ENCODE measurements at places on chromosomes 1 and 21.

DNA sequence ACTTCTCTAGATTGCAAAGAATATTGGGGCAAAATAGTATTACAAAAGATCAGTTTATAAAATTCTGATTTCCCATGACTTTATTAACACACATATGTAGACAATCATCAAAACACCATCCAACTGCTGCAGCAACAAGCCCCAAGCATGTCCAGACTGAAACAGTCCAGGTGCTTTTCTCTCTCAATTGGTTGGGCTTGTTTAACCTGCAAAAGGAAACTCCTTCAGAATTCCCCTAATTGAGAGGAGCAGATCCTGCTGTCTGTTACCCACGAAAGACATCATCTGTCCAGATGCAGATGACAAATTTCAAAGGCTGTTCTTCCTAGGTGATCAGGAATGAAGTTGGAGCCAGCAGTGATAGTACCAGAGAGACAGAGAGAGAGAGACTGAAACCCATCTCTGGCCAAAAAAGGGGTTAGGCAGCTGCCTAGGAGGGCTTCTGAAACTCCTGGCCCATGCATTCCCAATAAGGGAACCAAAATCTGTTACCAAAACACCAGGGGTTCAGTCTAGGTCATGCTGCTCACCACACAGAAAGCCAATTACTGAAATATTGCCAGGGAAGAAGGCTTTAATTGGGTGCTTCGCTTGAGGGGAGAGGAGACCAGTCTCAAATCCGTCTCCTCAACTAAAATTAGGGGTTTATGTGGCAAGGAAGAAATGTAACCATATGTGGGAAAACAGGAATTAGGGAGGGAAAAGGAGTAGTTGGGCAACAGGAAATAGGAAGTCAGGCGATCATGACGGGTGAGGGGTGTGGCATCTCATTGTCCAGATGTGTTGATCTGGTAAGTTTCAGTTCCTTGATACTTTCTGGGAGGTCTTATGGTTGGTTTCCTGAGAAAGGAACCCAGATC, 34.7 kb upstream of the RGL1 start:
- DNase-seq = no peak

- DNase-seq = no peak
Measured at GRCh38 chr1:180632326-180633056, 669 bp downstream of the XPR1 start.

DNA sequence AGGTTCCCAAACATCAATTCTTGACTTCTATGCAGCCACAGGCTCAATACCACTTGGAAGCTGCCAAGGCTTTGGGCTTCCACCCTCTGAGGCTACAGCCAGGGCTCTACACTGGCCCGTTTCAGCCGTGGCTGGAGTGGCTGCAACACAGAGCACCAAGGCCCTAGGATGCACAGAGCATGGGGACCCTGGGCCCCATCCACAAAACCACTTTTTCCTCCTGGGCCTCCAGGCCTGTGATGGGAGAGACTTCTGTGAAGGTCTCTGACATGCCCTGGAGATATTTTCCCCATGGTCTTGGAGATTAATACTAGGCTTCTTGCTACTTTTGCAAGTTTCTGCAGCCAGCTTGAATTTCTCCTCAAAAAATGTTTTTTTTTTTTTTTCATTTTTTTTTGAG, 655.4 kb upstream of the ZP4 start:
- DNase-seq = no peak

DNA sequence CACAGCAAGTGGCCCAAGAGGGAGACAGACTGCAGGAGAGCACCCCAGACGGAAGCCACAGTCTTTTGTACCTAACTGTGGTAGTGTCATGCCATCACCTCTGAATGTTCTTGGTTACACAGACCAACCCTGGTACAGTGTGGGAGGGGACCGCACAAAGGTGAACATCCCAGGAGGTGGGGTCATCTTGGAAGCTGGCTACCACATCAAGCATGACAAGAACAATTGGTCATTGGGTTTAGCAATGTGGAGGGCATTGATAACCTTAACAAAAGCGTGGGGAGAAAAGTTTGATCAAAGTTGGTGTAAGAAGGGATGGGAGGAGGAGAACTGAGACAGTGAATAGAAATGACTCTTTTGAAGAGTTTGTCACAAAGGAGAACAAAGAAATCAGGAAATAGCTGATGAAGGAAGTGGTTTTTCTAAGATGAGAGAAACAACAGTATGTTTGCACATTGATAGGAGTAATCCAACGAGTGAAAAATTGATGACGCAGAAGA, 87.1 kb upstream of the CACNA1E start:
- DNase-seq = peak; percentile 60

GRCh38 chr1:38615680-38616079, 243.9 kb downstream of the RRAGC start:
- DNase-seq = no peak

GRCh38 chr1:41236781-41237180, 5.3 kb downstream of the SCMH1 start:
- no peak for DNase-seq

DNA sequence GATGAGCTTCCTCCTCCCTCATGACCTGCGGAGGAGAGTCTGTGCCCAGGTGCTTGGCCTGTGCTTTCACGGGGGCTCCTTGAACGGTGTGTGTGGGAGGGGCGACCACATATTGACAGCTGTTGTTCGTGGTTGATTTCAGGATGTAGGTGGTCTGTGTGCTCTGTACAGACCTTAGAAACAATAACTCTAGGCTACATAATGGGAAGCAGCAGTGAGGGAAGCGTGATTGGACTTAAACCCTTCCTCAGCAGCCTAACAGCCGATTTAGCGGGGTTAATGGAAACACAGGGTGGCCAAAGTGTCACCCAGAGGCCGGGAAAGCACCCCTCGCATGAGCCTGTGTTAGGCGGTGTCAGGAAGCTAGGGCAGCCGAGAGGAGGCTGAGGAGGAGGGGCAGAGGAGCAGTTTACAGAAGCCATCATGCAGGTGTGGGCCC, 56.0 kb downstream of the TBCE start:
- DNase-seq = no peak

DNA sequence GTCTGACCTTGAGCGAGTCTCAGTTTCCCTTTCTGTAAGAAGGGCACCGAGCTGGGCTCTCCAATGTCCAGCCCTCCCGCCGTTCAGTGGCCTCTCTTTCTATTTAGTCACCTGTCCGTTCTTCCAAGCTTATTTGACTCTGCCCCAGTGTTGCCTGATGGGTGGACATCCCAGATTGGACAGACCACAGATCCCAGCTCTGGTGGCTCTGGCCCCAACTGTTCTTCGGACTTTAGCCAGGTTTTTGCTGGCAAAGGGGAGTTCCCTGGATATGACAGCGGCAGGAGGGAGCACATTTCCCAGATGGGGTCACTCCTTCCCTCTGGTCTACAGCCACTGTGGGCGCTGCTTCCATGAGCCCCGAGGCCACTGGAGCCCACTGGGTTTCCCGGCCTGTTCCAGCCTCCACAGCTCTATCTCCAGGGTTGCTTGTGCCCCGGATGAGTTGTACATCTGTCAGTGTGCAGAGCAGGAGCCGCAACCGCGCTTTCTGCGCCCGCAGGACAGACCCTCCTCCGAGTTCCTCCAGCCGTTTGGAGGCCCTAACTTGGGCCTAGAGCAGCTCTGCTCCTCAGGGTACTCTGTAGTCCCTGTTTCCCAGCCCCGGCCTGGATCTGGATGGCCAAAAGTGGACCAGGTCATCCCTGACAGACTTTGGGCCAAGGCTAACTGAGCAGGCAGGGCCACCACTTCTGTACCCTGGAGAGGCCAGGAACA, 3.8 kb downstream of the DMBX1 start:
- DNase-seq = no peak

- peak; percentile 72 for DNase-seq
Measured at GRCh38 chr1:223712194-223712849, at the start of gene CAPN2. Gene CAPN2 (plus strand): TSS chr1:223712539. CDS start chr1:223712641, 102 bp downstream.

DNA sequence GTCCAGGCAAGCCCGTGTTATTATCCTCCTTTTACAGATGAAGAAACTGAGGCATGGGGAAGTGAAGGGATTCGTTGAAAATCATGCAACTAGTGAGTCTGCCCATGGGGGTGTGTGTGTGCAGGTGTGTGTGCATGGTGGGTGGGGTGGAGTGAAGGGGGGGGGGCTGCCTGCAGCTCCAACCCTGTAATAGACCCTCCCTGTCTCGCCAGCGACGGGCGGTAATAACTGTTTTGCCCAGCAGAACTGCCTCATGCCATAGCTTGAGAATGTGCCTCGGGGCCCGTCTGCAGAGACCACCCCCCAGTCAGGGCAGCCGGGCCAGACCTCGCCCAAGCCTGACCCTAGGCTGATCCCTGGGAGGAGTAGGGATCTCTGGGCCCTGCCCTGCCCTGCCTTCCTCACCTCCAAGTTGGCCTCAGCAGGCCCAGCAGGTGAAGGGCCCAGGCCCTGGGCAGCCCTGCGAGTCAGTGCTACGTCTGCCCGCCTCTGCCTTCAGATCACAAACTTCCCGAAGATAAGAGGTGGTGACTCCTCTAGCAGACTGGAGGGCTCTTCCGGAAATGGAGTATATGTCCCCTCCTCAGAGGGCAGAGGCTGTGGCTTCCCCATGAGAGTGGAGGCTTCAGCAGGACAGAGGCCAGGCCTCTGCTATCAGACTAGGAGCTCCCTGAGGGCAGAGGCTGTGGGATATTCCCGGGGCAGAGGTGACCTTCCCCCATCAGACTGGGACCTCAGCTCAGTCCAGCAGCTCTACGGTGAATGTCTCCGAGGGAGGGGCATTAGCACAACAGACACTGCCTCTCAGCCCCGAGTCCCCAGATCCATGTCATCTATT, 15.7 kb upstream of the EPHA2 start:
- DNase-seq = no peak

DNA sequence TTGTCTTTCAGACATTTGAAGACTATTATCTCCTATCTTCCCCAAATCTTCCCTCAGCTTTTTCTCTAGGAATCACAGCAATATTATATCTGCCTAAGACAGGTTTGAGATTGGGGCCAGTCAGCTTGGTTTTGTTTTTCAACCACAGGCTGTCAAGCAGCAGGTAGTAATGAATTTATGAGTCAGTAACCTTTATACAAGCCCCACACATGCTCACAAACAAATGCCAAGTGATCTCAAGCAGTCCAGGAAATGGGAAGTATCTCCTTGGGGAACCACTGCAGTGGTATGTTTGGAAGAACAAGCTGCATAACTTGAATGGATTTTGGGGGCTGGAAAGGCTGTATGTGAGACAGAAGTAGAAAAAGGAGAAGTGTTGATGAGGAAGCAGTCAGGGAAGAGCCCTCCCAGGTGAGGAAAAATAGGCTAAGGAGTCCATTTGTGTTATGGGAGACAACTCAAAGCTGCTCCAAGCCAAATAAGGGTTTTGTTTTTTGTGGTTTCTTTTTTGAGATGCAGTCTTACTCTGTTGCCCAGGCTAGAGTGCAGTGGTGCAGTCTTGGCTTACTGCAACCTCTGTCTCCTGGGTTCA, 2.1 kb downstream of the DHDDS start:
- no peak for DNase-seq

GRCh38 chr21:36504067-36505058, 24.4 kb upstream of the CLDN14 start:
- DNase-seq = no peak

GRCh38 chr1:21931171-21932093, 5.7 kb downstream of the HSPG2 start:
- no peak for DNase-seq

DNA sequence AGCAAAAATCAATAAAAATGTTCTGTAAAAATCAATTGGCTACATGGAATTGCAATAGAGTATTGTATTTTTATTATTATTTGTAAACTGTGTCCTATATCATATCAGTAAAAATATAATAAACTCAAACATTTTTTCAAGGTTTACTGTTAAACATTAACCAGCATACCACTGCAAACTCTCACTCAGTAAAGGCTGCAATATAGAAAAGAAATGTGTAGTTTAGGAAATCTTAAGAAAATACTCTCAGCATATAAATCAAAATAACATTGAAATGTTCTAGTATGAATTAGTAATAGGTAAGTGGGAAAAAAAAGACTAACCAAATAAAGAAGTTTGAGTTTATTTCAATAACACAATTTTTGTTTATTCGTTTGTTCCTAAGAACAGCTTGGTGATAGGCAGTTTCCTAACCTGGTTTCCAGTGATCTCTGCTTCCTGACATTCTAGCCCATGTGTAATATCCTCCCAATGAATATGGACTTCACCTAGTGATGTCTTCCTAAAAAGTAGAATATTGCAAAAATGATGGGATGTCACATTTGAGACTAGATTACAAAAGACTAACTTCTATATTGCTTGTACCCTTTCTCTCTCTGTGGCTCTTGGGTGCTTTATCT, 870.1 kb downstream of the BRINP3 start:
- no peak for DNase-seq

GRCh38 chr1:181593042-181593441, 109.7 kb downstream of the CACNA1E start:
- DNase-seq = no peak

DNA sequence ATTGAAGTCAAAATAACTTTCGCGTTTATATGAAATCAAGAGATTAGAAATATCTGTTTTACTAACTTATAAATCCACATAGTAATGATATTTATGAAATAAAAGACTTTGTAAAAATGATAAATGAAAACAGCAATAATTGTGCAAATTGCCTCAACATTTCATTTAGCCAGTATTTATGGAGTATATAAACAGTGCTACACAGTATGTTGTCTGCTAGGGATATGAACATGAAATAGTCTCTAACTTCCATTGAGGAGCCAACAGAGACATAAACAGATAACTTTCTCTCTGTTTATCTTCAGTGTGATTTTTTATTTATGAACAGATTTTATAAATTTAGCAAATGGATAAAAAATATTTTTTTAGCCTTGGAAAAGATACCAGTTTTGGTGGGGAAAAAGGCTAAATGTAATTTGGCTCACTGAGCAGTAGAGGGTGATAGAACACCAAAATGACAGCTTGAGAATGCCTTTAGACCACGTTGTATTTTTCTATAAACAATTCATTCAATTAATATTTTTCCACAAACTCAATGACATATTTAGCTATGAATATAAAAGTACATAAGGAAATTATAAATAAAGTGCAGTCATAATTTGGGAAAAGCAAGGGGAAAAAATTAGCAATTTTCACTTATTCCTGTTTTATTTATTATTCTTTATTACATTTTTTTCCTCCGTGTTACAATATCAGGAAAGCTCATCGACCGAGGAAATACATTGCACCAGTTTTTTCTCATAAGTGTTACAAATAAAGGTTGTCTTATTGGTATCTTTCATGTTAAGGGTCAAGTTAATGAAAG, 47.5 kb upstream of the EEIG2 start:
- DNase-seq = no peak

DNA sequence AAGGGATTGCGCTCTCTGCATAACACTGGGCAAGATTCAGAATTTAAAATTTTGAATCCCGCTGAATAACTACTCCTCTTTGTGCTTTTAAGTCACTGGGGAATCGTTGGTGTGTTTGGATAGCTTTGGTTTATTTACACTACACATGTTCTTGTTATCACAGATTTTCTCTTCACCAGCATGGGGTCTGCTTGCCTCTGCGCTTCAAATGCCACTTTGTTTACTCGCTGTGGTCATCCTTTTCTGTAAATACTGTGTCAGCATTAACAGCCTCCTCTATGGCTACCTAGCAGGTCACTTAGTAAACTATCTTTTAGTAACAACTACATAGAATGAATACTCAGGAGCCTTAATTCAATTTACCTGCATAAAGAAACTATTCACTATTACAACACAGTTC, 14.4 kb upstream of the KCNH1 start:
- DNase-seq = no peak
